ENCODE measurements at places on chromosomes 4 and X.

DNA sequence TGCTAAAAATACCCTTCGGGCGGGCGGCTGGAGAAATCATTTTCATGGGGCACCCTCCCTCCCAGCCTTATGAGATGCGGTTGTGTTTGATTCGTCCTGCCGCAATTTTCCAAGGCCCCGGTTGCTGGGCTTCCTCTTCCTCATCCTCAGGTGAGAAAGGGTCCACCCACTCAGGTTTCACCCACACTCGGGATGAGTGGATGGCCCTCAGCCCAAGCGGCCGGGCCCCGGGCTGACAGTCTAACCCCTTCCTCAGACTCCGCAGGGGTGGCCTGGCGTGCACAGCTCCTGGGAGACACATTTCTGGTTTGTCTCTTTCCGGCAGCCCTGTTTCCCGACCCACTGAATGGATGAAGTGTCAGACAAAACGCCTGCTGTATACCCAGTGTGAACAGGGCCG is 116.5 kb upstream of the LRPAP1 start:
- DNase-seq = no peak

DNA sequence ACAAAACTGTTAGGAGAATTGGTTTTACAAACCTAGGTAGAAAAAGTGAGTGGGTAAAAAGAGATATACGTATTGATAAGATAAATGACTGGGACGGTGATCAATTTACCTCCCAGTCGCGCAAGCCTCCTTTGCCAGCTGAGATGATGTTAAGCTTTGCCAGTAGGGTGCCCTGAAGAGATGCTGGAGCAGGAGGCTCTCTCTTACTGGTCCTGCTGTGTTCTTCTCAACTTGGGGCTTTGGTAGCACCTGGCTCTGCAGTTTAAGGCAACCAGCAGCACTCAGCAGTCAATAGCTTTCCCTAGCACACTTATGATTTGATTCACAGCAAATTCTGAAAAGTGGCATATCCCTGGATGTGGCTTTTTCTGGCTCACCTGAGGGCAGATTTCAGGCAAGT is 1461.7 kb downstream of the ADGRL3 start:
- DNase-seq = no peak

DNA sequence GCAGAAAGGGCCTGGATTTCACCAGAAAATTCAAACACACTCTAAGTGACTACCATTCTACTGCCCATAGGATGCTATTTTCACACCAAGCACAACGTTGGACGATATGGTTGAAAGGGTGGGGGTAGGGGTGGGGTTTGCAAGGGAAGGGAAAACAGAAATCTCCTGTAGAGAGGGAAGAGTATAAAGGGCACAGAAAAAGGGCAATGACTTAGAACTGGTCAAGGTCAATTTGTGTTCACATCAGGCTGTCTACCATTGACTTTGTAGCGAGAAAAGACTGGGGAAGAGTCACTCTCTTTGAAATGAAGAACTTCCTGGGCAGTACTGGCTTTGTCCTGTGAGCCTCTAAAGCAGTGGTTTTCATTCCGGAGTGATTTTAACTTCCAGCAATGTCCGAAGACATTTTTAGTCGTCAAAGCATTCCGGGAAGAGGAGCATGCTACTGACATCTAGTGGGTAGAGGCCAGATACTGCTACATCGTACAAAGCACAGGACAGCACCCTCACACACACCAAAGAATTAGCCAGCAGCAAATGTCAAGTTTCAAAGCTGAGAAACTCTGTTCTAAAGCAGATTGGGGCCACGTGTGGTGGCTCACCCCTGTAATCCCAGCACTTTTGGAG is 48.4 kb upstream of the SLC7A3 start:
- DNase-seq = no peak

DNA sequence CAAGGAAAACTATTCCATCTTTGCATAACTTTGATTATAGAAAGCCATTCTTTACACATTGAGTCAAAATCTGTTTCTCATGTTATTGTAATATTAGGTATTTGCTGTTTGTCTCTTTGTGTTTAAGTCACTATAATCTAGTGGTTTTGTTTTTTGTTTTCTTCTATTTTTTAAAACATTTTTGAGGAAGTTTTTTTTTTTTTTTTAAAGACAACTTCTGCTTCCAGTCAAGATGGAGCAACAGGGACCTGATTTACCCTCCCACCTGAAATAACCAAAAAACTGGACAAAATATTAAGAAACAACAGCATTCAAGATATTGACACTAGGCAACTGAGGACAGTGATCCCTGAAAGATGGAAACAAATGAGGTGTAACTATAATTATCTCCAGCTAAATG is 18.4 kb upstream of the NSUN7 start:
- DNase-seq = no peak

GRCh38 chr4:145734576-145735346 is 54.8 kb downstream of the C4orf51 start:
- DNase-seq = no peak

DNA sequence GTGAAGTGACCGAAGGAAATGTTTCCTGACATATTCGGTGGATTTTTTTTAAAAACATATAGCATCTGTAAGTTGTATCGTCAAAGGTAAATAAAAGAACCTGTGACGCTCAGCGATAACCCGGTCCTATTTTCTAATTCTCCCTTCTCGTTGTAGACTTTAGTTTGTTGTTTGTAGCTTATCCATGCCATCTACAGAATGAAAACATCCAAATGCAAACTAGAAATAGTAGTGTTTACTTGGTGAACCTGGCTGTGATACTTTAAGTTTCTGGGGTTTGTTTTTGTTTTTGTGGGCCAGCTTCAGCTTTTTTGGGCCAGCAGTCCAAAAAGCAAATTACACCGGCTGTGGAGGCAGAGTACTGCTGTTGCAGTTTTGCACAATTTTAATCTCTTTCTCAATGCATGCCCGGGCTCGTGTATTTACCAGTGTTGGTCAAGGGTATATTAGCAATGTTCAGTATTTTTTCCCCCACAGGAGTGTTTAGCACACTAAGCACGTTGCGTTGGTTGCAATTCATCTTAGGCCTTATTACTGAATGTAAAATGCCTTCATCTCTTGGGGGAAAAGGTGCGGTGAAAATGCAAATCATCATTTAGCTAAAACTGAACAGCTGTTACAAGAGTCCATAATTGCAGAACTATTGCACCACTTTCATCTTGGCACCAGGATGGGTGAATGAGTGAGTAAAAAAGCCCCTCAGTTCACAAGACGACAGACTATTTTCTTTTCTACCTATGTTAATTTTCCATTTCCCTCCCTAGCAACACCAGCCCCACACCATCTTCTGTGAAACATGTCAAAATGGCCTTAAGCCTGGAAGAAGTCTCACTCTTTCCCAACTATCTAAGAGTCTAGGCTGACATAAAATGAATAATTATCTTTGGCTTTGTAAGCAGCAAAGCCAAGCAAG is 1.7 kb upstream of the CNOT6L start:
- no peak for DNase-seq

- peak; percentile 83 for DNase-seq
Observed at GRCh38 chrX:101931488-101932248, at the start of gene ZMAT1. Gene ZMAT1 (minus strand): TSS chrX:101932027. CDS start chrX:101932008, 19 bp downstream.

DNA sequence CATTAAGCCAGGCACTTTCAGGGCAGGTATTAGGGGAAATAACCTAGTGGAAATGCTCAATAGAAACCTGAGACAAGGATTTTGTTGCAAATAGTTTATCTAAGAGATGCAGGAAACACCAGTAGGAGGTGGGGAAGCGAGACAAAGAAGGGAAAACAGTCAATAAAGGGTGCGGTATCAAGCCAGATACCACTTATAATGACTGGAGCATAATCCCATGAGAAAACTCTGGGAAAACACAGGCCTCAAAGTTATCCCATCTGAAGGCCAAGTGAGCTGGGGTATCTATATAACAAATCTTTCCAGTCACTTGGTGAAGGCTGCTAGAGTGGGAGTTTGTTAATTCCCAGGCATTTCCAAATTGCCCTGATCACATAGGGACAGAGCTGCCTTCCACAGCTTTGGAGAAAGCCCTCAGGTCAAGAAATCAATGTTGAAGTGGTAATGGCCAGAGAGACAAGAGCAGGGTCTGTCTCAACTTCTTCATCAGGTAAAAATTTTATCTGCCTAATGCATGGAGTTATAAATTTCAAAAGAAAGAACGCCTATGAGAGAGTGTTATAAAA is 9.8 kb upstream of the HMGB2 start:
- DNase-seq = no peak

DNA sequence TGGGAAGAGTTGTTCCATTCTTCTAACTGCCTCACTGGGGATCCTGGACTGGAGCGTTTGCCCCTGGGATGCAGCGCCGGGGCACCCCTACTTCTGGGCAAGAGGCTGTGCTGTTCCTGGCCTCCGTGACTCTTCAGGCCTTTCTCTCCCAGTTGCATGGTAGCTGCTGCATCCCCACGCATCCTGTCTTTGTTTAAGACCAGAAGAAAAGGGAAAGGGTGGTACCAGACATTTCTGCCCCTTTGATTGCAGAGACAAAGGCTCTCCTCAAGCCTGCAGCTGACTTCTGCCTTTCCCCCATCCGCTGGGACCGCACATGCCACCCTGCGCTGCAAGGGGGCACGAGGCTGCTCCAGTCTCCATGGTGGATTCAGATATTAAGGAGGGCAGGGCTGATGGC is 70.4 kb downstream of the SHROOM2 start:
- DNase-seq = no peak

- no peak for DNase-seq
Observed at GRCh38 chr4:148116264-148116663, 325.9 kb downstream of the NR3C2 start.

DNA sequence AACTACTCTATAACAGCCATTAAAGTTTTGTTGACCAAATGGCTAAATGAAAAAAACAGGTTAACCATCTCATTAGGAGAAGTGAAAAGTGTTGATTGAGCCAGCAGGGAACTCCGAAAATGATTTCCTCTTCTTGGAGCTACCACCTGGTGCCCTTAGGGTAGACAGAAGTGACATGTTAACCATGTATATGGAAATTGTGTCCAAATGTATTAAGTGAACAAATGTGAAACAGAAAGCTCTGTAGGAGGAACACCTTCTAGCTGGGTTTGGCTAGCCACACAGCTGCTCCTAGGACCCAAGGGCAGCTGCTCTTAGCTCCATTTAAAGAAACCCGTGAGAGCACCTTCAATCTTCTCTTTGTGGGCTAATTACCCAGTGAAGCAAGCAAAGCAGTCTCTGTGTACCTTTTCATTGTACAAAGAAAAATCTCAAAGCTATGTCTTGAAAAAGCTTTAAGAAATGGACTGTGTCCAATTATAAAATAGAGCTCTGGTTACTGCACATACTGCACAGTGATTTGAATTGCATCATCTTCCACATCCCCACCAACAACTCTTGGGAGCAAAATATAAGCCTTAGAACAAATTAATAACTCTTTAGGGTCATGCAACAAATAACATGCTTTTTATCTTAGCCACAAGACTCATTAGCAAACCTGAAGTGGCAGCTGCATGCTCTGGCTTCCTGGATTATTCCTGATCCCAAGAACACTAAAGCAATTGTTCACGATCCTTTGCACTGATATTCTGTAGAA is 59.2 kb upstream of the PARM1 start:
- no peak for DNase-seq

DNA sequence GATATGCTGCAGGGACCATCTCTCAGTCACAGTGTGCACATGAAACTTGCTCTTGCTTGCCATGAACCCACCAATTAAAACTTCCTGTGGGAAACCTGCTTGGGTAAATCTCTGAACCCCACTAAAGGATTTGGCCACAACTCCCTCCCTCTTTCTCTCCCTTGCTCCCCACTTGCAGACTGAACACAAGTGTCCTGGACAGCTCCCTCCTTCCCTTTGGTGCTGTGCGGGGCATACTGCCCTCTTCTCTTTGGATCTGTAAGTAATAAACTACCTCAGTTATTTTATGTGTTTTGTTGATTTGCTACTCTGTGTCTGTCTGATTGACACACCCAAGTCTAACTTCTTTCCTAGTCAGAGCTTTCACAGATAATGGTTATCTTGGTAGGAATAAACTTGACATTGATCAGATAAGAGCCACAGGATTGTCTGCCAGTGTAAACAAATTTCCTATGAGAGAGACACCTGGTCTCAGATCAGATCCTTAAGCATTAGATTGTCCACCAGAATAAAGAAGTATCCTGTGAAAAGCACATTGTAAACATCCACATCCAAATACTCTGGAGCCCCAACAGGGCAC is 41.8 kb downstream of the SULT1E1 start:
- DNase-seq = no peak

GRCh38 chr4:174912919-174913543 is 5.1 kb upstream of the ADAM29 start:
- no peak for DNase-seq

GRCh38 chr4:14348506-14348905 is 653.8 kb upstream of the CPEB2 start:
- no peak for DNase-seq

DNA sequence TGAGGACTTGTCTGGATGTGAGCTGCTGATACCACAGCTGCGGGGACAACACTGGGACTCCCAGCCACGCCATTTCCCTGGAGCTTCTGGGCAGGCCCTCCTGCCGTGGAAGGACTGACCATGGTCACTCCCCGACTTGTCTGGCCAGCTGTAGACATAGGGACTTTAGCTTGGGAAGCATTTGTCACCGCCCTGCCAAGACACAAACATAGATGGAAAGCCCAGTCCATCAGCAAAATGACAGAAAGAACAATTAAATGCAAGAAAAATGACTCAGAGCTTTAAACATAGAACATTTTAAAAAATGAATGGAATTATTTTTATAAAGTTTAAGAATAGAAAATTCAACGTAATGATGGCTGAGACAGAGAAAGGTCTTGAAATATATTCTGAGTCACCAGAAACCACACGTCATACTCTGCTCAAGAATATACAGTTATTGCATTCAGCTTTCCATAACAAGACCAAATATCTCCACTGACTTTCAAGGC is 107.6 kb upstream of the CBR4 start:
- no peak for DNase-seq

- DNase-seq = no peak
Observed at GRCh38 chrX:14873676-14874049, 442 bp downstream of the MOSPD2 start.

DNA sequence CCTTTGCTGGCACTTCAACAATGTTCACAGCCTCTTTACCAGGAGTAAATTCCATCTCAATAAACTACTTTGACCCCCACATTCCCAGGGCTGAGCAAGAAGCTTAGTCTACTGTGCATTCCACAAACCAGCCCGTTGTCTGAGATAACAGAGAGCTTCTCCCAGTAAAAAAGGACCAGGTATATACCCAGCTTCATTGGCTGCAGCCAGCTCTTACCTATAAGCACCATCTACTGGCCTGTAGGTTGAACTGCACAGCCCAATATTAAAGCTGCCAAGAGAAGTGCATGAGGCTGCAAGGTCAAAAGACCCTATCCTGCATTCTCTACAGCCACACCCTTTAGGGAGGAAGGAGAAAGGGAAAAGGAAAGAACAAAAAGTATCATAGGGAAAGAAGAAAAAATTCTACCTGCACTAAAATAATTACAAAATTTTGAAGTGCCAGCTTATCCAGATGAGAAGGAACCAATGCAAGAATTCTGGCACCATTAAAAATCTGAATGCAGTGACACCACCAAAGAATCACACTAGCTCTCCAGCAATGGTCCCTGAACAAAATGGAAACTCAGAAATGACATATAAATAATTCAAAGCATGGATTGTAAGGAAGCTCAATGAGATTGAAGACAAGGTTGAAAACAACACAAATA is 45.7 kb upstream of the INTU start:
- no peak for DNase-seq
